HCT116 (cell line): ENCODE measurements at places on chromosomes 7 and 10.

- DNase-seq, result no peak
Measured at GRCh38 chr10:43674553-43675210, 26.0 kb upstream of the ZNF32 start.

- DNase-seq, result no peak
Measured at GRCh38 chr10:4701016-4701415, 125.0 kb upstream of the AKR1E2 start.

DNA sequence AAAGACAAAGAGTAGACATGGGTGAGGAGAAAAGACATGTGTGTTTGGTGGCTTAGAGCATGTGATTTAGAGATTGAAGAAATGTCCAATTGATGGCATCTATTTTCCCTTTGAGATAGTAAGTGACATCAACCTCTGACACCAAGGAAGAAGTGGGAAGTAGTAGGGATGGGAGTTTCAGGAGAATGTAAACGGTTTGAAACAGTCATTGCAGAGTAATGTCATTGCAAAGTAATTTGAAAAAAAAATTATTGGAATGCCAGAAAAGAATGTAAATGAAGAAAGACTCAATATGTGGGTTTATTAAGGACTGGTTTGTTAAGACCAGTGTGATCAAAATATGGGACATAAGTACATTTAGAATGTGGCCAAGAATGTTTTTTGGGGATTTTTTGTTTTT, 26.6 kb downstream of the GNG11 start:
- DNase-seq, result no peak

DNA sequence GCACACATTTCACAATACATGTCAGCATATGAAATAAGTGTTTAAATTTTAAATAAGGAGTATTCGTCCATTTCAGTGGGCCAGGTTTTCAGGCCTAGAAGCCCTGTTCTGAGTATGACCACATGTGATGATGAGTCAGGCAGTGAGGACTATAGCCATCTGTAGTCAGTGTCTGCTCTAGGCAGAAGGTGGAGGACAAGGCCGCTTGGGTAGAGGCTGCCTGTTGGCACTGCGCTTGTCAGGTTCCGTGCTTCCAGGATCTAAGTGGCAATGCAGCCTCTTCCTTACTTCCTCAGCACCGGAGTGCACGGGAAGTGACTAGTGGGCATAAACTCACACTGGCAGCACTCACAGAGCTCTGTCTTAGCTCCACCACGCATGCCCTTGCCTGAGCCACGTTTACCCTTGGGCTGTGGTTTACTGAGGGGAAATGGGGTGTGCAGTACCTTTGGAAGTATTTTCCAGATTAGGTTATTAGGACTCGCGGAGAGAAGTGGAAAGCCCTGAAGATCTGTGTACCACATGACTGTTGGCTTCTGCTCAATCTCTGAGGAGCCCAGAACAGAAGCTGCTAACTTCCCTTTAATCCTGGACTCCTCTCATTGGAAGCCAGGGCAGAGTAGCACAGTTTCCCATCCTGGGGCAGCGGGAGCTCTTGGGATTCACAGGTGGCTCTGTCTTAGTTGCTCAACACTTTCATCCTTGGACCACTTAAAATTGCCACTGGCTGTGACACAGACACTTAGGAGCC, 87.5 kb upstream of the GJD4 start:
- no peak for DNase-seq

- DNase-seq, result no peak
Measured at GRCh38 chr10:44400541-44400940, 15.6 kb upstream of the CXCL12 start.

- no peak for DNase-seq
Measured at GRCh38 chr7:99557940-99558305, 519 bp upstream of the ZNF655 start.

- peak; percentile 10 for DNase-seq
Measured at GRCh38 chr10:71812016-71812912, 38.8 kb downstream of the PSAP start.

DNA sequence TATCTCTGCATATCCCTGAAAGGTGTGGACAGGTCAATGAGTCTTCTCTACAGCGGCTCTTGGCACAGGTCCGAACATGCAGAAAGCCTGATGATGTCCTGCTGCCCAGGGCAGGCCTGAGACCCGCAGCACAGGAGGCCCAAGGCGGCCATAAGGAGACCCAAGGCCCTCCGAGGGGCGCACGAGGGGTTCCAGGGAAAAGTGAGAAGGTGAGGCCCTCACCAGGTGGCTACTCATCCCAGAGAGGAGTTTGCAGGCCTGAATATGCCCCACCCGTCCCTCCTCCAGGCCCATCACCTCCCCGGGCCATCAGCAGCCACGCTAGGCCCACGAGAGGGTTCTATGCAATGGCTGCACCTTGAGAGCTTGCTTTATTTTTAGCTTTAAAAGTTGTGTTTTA, 173.4 kb upstream of the RHEB start:
- DNase-seq, result no peak

DNA sequence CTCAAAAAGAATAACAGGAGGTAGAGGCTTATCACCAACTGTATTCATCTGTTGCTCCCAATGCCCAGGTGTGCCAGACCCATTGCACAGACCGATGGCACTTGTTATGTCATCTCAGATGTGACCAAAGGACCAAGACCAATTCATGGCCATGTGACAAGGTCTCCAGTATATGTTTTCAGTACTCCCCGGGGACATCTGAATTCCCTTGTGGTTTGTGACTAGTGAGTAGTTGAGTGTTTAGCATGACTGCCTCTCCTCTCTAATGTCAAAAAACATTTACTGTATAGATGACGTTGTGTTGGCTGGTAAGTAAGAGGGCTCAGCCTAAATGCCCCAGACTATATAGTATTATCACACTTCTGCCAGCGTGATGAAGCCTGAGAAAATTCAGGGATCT, 202.1 kb upstream of the SMIM30 start:
- DNase-seq, result no peak

DNA sequence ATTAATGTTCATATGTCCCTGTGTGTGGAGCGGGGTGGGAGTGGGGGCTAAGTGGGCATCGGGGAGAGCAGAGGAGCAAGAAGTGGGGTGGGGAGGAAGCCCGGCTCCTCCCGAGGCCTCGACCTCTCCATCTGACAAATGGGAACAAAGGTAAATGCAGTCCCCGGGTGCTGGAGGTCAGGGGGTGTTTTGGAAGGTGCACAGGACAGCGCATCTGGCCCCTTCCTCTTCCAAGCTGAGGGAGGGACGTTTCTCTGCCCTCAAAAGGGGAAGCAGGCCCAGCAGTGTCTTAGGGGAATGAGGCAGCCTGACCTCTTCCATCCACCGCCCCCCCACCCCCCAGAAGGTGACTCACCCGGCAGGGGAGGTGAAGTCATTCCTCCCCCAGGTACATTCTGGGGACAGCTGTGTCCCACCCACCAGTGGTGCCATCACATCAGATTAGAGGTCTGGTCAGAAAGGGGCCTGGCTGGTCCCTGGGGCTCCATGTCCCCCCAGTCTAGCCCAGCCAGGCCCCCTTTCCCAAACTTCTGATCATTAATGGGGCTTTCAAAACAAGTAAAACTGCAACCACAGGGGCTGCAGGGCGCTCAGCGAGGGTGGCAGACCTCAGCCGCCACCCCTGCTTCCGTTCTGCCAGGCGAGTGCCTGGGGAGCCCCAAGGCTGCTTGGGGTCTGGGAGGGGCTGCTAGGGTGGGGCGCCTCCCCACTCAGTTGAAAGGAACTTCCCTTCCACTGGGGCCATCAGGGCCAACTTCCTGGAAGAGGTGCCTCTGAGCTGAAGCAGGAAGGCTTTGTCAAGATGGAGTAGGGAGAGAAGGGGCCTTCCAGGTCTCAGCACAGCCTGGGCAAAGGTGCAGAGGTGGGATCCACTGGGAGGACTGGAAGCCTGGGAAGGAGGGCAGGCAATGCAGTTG, 10.8 kb downstream of the LFNG start:
- DNase-seq, result no peak

DNA sequence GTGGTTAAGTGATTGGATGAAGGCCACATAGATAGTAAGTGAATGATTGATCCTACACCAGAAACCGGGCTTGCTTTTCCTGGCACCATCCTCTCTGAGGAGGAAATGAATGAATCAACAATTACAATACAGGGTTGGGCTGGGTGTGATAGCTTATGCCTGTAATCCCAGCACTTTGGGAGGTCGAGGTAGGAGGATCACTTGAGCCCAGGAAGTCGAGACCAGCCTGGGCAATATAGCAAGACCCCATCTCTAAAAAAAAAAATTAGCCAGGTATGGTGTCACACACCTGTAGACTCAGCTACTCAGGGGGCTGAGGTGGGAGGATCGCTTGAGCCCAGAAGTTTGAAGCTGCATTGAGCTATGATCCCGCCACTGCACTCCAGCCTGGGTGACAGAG, 111.5 kb downstream of the COL26A1 start:
- DNase-seq, result no peak

DNA sequence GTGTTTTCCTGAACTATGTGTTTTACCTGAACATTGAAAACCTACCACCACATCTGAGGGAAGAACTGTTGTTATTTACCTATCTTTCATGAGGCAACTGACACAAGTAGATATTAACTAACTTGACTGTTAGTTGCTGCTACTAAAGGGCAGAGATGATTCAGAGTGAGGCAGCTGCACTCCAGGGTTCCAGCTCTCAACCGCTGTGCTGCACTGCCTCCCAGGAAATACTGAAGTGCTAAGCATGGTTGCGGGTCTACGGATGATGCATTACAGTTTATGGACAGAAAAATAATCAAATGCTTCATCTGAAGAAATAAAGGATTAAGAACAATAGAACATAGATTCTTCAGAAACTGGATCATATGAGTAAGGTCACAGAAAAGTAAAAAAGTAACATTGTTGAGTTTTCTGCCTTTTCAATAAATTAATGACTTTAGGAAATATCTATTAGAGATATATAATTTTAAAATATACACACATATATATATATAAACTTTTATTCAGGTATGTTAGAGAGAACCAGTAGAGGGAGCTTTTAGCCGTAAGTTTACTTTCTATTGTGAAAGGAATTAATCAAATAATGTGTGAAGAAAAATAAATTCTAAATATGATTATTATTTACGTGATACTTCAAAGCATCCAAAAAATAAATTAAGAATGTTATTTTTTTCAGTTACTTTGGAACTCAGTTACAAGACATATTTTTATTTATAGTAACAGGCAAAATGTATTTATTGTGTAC, 620.0 kb downstream of the CNTNAP2 start:
- DNase-seq, result no peak

- DNase-seq, result peak; percentile 13
Measured at GRCh38 chr10:6108631-6109443, 20.0 kb downstream of the RBM17 start.

DNA sequence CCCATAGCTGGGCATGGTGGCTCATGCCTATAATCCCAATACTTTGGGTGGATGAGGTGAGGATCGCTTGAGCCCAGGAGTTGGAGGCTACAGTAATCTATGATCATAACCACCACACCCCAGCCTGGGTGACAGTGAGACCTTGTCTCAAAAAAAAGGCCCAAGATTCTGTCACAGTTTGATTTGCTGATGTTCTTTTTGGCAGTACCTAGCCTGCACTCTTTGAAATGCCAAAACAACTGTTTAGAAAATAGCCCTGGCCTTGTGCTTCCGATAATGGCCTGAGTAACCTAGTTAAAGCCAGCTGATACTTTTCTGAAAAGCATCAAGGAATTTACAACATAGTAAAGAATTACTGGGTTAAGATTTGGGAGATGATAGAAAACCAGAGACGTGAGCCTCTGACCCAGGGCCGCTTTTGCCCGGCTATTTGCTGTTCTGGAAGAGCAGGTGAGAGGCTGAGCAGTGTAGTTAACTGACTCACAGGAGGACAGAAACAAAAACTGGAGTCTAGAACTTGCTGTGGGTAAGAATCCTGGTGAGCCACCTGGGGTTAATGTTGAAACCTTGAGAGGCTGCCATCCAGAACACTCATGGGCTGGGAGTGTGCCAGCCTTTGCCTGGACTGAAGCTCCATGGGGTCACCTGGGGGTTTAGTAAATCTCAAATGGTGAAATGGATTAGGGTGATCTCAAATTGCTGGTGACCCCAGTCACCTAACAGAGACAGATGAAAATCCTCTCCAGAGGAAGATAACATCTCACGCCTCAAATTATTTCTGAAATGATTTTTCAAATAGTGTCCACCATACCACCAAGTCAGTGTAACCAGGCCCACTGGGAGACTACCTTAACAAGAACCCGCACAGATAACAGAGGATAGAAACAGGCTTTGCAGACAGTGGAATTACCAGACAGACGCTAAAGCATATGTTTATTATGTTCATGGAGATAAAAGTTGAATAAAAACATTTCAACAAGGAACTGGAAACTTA, 51.8 kb downstream of the GALNT11 start:
- no peak for DNase-seq

DNA sequence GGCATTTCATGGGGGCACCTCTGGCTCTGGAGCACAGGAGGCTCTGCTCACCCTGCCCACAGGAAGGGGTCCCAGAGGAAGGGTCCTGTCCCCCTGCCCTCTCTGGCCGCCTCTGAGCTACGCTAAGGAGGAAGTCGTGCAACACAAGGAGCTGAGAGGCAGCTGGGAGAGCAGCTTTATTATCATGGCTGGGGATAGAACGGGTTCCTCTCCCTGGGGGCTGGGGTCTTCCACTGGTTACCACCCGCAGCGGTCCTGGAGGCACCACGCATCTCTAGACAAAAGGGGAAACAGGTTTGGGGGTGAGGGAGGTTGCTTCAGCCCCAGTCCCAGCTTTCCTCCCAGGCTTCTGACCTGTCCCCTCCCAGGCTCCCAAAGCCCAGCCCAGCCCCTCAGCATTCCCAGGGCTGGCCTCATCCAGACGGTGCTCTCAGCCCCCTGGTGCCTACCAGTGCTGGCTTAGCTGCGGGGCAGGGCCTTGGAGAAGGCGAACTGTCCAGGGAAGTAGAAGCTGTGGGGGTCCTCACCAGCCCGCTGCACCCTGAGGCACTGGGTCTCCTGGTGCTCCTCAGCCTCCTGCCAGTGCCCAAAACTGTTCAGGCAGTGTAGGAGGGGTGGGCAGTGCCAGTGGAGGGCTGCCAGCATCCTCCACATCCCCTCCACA, 3.1 kb downstream of the RARRES2 start:
- DNase-seq, result no peak

DNA sequence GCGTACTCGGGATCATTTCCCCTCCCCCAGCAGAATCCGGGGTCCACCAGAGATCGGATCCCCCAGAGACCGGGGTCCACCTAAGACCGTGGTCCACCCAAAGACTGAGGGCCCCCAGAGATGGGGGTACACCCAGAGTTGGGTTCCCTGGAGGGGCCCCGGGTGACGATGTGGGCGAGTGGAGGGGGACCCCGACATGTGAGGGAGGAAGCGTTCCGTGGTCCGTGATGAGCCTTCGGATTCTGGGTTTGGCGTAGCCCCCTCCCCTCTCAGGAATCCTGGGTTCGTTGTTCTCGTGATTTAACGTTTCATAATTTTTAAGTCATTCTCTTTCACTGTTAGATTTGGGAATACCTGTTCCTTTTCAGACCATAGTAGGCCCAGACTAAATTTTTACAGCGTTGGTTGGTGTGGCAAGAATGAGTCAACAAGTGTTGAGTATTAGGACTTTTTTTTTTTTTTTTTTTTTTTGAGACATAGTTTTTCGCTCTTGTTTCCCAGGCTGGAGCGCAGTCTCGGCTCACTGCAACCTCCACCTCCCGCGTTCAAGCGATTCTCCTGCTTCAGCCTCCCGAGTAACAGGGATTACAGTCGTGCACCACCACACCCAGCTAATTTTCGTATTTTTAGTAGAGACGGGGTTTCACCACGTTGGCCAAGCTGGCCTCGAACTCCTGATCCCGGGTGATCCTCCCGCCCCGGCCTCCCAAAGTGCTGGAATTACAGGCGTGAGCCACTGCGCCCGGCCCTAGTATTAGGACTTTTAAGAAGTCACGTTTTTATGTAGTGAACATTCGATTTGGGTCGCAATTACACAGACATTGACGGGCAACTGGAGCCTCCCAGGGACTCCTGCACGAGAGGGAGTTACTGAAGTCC, 672 bp downstream of the GTPBP4 start:
- no peak for DNase-seq
